ENCODE measurements at places on chromosomes 1 and 21.

DNA sequence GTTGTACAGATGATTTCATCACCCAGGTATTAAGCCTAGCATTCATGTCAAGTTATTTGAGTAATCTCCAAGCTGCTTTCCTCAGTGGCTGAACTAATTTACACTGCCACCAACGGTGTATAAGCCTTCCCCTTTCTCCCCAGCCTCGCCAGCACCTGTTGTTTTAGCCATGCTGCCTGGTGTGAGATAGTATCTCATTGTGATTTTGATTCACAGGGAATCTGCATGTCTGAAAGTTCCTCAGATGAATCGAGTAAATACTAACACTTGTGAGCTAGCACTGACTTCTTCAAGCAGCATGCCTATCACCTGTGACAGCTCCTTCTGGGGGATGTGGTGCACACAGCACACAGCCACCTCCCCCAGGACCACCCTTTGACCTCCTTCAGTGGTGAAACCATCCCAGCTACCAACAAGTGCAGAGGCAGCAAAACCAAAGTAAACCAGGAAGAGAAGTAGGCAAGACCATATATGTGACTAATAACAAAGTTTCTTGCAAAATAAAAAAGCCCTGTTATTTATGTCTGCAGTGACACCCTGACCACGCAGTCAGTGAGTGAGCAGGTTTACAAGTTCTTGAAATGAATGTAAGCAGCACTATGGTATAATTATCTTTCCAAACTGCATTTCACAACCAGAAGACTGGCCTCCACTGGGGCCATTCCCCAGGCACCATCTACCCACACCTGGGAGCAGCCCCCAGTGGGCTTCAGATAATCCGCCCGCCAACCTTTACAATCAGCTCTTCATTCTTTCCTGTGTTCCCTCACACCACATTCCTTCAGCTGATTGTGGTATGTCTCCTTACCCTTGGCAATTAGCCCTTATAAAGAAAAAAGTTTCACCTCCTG, 173.8 kb downstream of the ETS2 start:
- DNase-seq, result no peak

DNA sequence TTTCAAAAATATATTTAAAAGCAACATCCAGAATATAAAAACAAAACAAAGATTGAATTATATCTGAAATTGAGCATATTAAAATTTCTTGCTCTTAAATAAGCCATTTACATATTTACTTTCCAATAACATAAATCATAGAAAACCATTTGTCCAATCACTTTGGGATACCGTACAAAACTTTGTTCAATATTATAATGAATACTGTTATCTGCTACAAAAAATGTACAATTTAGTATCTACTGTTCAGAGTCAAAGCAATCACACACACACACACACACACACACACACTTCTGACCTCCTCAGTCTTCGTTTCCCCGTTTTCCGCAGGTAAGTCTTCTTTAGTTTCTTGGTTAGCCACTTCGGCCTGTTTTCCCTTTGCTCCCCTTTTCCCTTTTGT, 4.0 kb downstream of the HMGN1 start:
- no peak for DNase-seq

- peak; percentile 80 for DNase-seq
Measured at GRCh38 chr1:48498096-48498791, 26.2 kb upstream of the SPATA6 start.

DNA sequence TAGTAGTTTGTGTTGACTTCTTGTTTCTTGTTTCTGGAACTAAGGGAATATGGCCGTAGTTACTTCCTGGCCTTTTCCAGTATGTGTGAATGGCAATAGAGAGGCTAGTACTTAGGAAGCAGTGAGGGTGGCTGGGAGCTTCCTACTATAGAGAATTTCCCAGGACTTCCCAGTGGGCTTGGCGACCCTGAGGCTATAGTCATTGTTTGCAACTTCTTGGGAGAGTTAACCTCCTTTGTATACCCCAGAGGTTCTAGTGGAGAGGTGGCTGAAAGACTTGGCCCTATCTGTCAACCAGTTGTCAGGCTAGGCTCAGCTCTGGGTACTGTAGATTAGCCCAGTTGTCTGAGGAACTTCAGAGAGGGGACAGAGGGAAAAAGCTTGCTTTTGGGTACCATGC, 15.6 kb downstream of the RAD54L start:
- no peak for DNase-seq

GRCh38 chr1:83029916-83030315, 969.0 kb downstream of the TTLL7 start:
- DNase-seq, result no peak

GRCh38 chr1:104136621-104137020, 386.9 kb downstream of the AMY1C start:
- no peak for DNase-seq

DNA sequence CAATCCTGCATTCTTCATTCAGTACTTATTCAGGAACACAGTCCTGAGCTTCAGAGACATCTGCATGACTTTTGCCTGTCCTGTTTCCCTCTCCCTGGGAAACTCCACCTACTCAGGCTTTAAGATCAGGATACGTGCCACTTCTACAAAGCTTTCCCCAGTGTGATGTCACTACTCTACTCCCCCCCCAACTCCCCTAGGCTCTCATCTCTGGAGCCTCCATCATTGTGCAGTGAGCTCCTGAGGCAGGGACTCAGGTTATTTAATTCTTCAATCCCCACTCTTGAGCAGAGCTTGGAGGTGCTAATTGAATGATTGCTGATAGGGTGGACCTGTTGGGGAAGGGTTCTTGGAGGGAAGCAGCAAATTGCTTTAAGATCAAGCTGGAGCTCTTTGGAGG, 1.2 kb downstream of the NT5C1A start:
- DNase-seq, result no peak

GRCh38 chr1:21192871-21193270, 16.2 kb upstream of the EIF4G3 start:
- no peak for DNase-seq

DNA sequence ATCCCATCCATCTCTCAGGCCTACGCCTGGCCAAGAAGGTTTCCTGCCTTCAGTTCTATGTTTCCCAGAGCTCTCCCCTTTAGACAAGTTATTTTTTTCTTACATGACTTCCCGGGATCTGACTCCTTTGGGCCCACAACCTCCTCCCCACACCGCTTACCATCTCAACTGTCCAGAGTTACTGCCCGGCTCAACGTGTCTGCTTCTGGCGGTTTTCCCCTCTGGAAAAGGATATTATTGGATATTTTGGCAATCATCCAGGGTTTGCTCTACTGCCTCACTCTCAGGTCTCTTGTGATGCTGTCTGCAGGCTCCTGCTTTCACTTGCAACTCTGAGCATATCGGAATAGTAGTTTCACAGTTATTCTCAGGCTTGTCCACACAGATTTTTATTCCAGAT, 318.2 kb upstream of the CAMK1G start:
- no peak for DNase-seq

DNA sequence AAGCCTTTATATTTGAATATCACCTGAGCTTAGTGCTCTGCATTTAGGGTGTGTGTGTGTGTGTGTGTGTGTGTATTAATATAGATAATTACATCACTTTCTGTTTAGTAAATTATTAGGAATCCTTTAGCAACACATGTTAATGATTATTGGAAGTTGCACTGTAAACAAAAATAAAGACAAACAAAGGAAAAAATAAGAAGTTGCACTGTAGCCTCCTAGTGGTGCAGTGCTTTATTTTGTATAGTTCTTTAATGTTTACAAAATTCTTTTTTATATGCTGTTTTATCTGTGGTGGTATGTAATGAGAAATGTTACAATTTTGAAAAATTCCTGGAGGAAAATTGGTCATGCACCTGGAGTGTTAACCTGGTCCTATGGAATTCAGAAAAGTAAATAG, 69.2 kb downstream of the UBE4B start:
- DNase-seq, result no peak

DNA sequence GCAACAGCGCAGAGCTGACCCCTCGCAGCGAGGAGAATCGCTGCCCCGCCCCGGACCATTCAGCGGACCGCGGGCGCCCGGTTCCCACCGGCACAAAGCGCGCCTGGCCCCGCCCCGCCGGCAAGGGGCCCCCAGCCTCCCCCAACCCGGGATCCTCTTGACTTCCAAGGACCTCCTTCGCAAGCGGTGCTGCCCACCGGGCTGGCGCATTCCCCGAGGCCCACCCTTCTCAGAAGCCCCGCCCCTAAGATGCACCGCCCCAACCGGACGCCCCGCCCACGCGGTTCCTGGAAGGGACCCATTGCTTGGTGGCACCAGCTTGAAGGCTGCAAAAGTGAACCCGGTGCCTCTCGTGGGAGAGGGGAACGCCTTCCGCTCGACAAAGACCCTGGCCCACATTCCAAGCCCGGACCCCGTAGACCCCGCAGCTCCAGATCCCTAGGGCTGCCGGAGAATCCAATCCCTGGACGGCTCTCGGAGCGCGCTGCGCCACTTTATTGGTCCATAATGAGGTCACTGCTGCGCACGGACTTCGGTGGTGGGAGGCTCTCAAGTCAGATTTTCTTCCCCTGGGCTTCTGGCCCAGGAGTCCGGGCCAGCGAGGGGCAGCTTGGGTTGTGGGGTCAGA, 2.0 kb downstream of the HES3 start:
- DNase-seq, result peak; percentile 65

DNA sequence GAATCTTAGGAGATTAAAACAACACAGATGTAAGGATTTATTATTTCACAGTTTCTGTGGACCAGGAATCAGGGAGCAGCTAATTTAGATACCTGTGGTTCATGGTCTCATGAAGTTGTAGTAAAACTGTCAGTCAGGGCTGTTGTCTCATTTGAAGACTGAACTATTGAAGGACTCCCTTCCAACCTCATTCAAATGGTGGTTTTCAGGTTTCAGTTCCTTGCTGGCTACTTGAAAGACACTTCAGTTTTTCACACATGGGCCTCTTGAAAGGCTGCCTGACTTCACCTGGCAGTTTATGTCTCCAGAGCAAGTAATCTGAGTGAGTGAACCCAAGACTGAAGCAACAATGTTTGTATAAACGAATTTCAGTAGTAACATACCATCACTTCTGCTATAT, 915.9 kb downstream of the PLA2G4A start:
- DNase-seq, result no peak

- DNase-seq, result no peak
Measured at GRCh38 chr1:69921486-69921885, 283.9 kb downstream of the LRRC40 start.

- no peak for DNase-seq
Measured at GRCh38 chr1:42680055-42680454, 2.2 kb upstream of the YBX1 start.

All from left hindlimb (tissue), 1 donor.